ENCODE measurements at places on chromosomes 6 and 20. TPM values are rescaled to one million over a fixed set of nuclear protein-coding genes. Genes with fewer than 3 reads are reported as not detected.

The TULP4 gene
- 39.2 TPM for total RNA-seq

The IL20RA gene
- total RNA-seq, result 0.85 TPM

The MACROD2 gene
- not detected for total RNA-seq

The REM1 gene
- 4.1 TPM for total RNA-seq

The PPP1R14C gene
- not detected for total RNA-seq

The CRYBG1 gene
- total RNA-seq, result 10.2 TPM

The SMIM13 gene
- total RNA-seq, result 8.5 TPM

The MATN4 gene
- total RNA-seq, result not detected

The ABT1 gene
- 13.9 TPM for total RNA-seq
